DND-41 (cell line): ENCODE measurements at places on chromosomes 3 and 15.
A peak's percentile ranks its signal among the peaks of the same experiment; 100 is the strongest.

DNA sequence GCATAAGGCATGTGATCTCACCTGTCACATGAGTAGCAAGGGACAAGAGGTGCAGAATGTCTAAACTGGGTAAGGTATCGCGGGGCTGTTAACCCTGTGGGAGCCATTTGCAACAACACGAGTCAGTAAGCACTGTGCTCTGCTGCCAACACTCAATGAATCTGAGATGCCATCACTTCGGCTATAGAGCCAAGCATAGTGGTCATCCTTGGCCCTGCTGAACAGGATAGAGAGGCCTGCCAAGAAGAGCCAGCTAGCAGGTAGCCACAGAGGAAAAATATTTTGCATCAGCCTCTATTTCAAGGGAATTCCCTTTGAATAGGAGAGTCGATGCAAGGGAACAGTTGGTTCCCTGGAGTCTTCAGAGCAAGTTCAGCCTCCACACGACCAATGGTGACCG is 137.8 kb downstream of the NTRK3 start:
- no peaks in the 10 kb centered on the region for H3K4me1 ChIP-seq
- H3K4me3 ChIP-seq = no peak overlapping the region
- no peak for DNase-seq
- H3K27ac ChIP-seq = no peak overlapping the region

DNA sequence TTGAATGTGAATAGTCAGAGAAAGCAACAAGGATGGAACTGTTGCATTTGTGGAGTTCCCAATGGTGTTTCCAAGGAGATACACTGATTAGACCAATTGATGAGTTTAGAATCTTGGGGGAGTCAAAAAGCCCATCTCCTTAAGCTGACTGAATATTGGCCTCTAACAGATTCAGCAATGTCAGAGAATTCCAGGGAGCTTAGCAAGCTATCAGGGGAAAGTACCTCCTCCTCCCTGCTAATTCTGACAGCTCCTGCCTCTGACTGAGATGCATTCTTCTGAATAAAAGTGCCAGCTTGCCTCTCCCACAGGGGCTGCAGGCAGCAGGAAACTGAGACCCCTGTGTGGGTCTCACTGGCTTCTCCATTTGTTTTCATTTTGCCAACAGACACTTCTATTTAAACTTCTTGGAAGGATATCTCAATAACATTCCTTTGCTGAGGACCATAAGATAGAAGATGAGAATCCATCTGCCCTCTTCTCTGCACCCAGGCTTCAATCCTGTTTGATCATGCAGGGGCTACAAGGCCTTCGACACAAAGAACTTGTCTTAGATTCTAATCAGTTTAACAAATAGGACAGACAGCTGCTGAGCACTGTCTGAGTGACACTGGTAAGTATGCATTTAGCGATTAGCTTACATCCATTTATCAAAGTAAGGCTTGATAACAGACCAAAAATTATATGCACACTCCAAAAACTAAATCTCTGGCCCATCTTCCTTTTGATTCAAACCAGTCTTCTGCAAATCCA is 1080.8 kb downstream of the TUSC7 start:
- H3K27ac ChIP-seq = no peak overlapping the region
- no peaks in the 10 kb centered on the region for H3K27me3 ChIP-seq
- no peaks in the 10 kb centered on the region for H3K4me1 ChIP-seq
- no peak overlapping the region for H3K4me3 ChIP-seq
- H3K36me3 ChIP-seq = no peaks in the 10 kb centered on the region

GRCh38 chr3:133158686-133159085 is 120.5 kb downstream of the TMEM108 start:
- no peak overlapping the region for H3K4me3 ChIP-seq
- H3K27ac ChIP-seq = no peak overlapping the region
- H3K27me3 ChIP-seq = no peaks in the 10 kb centered on the region
- no peak for DNase-seq

- no peaks in the 10 kb centered on the region for H3K4me1 ChIP-seq
- DNase-seq = no peak
- no peak overlapping the region for H3K27ac ChIP-seq
- no peaks in the 10 kb centered on the region for H3K36me3 ChIP-seq
- H3K27me3 ChIP-seq = no peaks in the 10 kb centered on the region
These were observed 83.6 kb upstream of the C3orf80 start for GRCh38 chr3:160141485-160142185.

- no peak for DNase-seq
- no peak overlapping the region for H3K4me3 ChIP-seq
- H3K36me3 ChIP-seq = no peaks in the 10 kb centered on the region
- H3K4me1 ChIP-seq = peaks cover 12% of the 10 kb centered on the region
These were observed 27.5 kb downstream of the MELTF start for GRCh38 chr3:197001972-197002700.

- peak overlapping the region; percentile 10; the same call in 1 of the 2 replicates for H3K27ac ChIP-seq
- H3K27me3 ChIP-seq = no peaks in the 10 kb centered on the region
- no peak overlapping the region for H3K4me3 ChIP-seq
These were observed 62.9 kb upstream of the XCR1 start for GRCh38 chr3:46090161-46090591.

- no peaks in the 10 kb centered on the region for H3K4me1 ChIP-seq
- H3K4me3 ChIP-seq = no peak overlapping the region
- DNase-seq = no peak
- no peak overlapping the region for H3K27ac ChIP-seq
- H3K27me3 ChIP-seq = no peaks in the 10 kb centered on the region
These were observed 133.6 kb downstream of the TJP1 start for GRCh38 chr15:29688506-29689286.

DNA sequence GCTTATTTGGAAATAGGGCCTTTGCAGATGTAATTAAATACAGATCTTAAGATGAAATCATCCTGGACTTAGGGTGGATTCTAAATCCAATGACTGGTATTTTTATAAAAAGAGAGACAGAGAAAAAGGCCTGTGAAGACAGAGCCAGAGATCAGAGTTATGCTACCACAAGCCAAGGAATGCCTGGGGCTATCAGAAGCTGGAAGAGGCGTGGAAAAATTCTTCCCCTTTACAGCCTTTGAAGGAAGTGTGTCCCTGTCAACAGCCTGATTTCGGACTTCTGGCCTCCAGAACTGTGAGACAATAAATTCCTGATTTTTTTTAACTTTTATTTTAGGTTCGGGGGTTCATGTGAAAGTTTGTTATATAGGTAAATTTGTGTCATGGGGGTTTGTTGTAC is 154.1 kb upstream of the CADPS start:
- no peak overlapping the region for H3K4me3 ChIP-seq
- H3K27me3 ChIP-seq = no peaks in the 10 kb centered on the region
- no peaks in the 10 kb centered on the region for H3K36me3 ChIP-seq
- H3K4me1 ChIP-seq = no peaks in the 10 kb centered on the region
- DNase-seq = no peak

DNA sequence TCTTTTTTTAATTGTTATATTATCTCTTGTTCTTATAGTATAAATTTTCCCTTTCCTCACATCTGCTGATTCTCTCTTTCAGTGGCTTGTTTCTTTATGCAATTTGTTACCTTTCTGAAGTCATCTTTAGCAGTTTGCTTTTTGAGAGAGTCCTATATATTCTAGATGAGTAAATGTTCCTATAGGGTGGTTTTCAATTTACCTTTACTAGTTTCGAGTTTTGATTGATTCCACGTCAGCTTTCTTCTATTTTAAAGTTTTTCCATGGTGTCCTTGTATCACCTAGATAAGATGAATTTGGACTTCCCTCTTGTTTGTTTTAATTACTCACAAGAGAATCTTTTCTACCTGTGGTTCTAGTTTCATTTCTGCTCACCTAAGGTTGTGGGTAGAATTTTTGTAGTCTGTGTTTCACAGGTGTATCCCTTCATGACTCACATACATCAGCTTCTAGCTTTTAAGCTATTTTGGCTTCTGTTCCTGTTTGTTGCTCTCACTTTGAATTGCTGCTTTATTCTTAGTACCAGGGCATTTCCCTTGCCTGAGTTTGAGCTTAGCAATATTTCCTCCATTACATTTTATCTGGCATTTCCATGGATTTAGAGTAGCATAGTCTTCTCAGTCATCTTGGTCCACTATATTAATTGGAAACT is 6.4 kb downstream of the TEX9 start:
- no peaks in the 10 kb centered on the region for H3K27me3 ChIP-seq
- H3K4me3 ChIP-seq = no peak overlapping the region
- H3K4me1 ChIP-seq = no peaks in the 10 kb centered on the region
- no peak for DNase-seq
- no peak overlapping the region for H3K27ac ChIP-seq

DNA sequence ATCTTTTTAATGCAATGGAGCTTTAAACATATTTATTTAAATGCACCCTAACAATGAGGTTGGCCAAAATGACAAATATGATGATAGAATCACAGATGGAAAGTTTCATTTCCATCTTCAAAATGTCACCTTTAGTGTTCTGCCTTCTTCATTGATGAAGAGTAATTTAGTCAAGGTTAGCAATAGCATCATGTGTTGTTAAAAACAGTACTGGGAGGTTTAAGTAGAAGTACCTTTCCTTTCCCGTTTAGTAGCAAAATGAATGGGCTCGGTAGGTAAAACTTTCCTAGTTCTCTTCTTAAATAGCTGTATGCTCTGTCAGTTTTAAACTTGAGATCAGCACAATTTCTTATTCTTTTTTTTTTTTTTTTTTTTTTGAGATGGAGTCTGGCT is 35.1 kb downstream of the EIF2AK4 start:
- DNase-seq = no peak
- peaks cover 34% of the 10 kb centered on the region for H3K36me3 ChIP-seq
- H3K27ac ChIP-seq = no peak overlapping the region
- H3K4me1 ChIP-seq = no peaks in the 10 kb centered on the region
- H3K27me3 ChIP-seq = no peaks in the 10 kb centered on the region

DNA sequence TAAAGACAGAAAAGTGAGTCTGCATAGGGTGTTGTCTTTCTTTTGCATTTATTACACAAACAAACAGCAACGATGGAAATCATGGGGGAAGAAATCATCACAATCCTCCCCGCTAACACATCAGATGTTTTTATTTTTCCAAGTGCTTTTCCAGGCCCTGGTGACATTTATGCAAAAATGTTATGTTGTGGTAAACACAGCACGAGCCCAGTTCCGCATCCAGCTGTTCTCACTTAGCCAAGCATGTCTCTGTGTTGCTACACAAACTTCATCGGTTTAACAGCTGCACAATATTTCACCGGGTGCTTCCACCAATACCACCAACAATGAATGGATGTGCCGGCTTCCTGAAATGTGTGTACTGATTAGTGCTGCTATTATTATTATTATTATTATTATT is 53.7 kb upstream of the ABHD17C start:
- H3K36me3 ChIP-seq = no peaks in the 10 kb centered on the region
- DNase-seq = no peak
- H3K27me3 ChIP-seq = no peaks in the 10 kb centered on the region
- no peak overlapping the region for H3K27ac ChIP-seq
- H3K4me1 ChIP-seq = no peaks in the 10 kb centered on the region
- H3K4me3 ChIP-seq = no peak overlapping the region

DNA sequence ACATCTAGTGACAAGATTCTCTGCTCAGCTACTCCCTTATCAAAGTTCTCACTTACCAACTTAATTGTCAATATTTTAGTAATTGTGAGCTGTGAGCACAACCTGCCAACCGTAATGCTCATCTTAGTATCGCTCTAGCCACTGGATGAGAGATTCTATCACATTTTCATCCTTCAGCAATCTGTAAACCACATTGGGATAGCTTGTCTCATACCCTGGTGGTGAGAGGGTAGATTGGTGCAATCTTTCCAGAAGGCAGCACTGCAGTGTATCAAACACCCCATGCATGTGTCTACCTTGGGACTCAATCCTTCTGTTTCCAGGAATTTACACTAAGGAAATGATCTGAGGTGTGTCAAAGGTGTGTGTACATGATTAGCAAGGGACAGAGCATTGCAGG is 18.9 kb upstream of the ATP8B4 start:
- no peak for DNase-seq
- no peaks in the 10 kb centered on the region for H3K27me3 ChIP-seq
- no peak overlapping the region for H3K4me3 ChIP-seq
- no peaks in the 10 kb centered on the region for H3K4me1 ChIP-seq

DNA sequence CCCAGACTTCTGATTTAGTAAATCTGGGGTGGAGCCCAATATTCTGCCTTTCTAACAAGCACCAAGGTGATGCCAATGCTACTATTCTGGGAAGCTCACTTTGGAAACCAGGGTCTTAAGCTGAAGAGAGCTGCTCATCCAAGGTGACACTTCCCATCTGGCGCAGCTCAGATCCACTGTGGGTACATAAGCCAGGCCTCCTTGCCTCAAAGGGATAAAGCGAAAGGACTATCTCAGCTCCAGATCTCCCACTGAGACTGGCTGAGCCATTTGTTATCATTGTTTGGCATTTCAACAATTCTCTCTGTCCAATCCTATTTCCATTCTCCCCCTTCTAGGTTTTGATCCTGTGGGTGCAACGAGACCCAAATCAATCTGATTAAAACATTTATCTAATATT is 323.8 kb downstream of the GBE1 start:
- H3K27me3 ChIP-seq = no peaks in the 10 kb centered on the region
- H3K4me3 ChIP-seq = no peak overlapping the region
- H3K36me3 ChIP-seq = no peaks in the 10 kb centered on the region
- DNase-seq = no peak

DNA sequence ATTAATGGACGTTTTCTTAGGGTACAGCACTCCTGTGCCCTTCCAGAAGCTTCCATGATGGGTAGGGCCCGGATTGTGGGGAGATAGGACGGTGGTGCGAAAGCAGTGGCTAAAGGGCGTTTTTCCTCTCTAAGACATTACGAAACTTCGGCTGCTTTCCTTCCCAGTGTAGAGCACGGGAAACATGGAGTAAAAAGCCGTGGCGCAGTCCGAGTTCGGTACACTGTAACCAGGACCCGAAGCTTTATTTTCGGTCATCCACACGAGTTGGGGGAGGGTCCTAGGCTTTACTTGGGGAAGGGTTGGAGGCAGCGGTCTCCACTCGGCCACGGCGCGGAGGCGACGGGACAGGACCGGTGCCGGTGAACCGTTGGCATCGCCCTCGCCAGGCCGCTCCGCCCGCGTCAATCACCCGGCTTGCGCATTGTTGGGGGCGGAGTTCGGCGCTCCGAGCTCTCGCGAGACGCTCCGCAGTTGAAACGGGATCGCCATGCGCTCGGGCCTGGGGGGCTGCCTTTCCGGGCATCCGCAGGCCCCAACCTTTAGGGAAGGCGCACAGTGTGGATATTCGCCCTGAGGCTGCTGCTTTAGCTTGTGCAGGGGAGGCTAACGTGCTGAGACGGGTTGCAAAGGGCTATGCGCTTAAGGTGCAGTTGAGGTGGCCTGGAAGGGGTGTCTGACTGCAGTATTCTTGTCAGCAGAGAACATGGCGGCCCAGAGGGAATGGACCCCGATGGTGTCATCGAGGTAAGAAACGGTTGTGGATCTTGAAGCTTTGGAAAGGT is 546 bp downstream of the EIF4A2 start:
- DNase-seq = peak; percentile 82
- peaks cover 55% of the 10 kb centered on the region for H3K36me3 ChIP-seq
- H3K27ac ChIP-seq = peak overlapping the region; percentile 100
- H3K4me3 ChIP-seq = peak overlapping the region; percentile 78
- H3K27me3 ChIP-seq = no peaks in the 10 kb centered on the region
